ENCODE measurements at places on chromosomes 5 and 9. TPM values are rescaled to one million over a fixed set of nuclear protein-coding genes. Genes with fewer than 3 reads are reported as not detected.

The AFAP1L1 gene
- 11.8 TPM for total RNA-seq

The PIP5KL1 gene
- 2.1 TPM for total RNA-seq

The SLCO4C1 gene
- 0.50 TPM for total RNA-seq

The SLC36A3 gene
- total RNA-seq: not detected

The KYAT1 gene
- 10.8 TPM for total RNA-seq

The CEL gene
- 0.17 TPM for total RNA-seq

The PTGDS gene
- not detected for total RNA-seq

The TAF1L gene
- total RNA-seq: not detected

The POU5F2 gene
- under 0.01 TPM for total RNA-seq

The NDST1 gene
- total RNA-seq: 58.3 TPM

The TSSK1B gene
- not detected for total RNA-seq

The OR1Q1 gene
- total RNA-seq: not detected

The KCTD16 gene
- total RNA-seq: 0.17 TPM

The PPP3R2 gene
- total RNA-seq: not detected

The IFNA13 gene
- total RNA-seq: not detected

The ORM2 gene
- not detected for total RNA-seq

The NPR3 gene
- 19.9 TPM for total RNA-seq

The LCN6 gene
- total RNA-seq: not detected

The EPB41L4B gene
- total RNA-seq: 0.45 TPM

The BARHL1 gene
- total RNA-seq: not detected
